Fibroblast of villous mesenchyme (primary cell): ENCODE measurements at places on chromosomes 6 and 20.

DNA sequence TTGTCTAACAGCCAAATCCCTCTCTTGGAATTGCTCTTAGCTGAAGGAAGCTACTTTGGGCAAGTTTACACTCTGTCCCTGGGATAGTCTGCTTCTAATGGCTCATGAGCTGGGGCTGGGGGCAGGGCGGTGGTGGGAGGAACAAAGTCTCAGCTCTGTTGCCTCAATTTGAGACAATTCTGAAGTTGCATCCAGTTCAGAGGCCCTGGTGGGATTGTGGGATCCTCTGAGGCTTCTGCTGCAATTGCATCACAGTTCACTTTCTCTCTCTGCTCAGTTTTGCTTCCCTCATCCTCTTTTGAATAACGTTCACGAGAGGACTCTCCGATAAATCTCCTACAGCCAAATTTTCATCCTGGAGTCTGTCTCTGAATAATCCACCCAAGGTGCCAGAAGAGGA is 440.6 kb upstream of the SLC35B3 start:
- DNase-seq, result no peak

GRCh38 chr6:15593798-15594197 is 69.0 kb downstream of the DTNBP1 start:
- DNase-seq, result peak; percentile 41

GRCh38 chr6:31701666-31702404 is 1.3 kb downstream of the ABHD16A start:
- peak; percentile 68 for DNase-seq

DNA sequence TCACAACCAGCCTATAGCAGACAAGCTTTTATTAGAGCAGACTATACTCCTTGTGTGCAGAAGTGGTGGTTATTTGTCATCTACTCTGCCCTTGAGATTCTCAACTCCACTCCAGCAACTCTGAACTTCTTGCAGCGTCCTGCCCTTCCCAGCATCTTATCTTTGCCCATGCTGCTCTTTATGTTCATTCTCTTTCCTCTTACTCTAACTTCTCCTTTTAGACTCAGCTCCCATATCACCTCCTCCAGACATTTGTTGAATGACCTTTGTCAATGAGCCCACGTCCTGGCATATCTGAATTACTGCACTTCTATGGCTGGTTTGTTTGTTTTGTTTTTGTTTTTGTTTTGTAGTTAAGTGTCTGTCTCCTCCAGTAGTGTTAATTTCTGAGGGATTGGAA is 81.2 kb downstream of the KCNQ5 start:
- no peak for DNase-seq

DNA sequence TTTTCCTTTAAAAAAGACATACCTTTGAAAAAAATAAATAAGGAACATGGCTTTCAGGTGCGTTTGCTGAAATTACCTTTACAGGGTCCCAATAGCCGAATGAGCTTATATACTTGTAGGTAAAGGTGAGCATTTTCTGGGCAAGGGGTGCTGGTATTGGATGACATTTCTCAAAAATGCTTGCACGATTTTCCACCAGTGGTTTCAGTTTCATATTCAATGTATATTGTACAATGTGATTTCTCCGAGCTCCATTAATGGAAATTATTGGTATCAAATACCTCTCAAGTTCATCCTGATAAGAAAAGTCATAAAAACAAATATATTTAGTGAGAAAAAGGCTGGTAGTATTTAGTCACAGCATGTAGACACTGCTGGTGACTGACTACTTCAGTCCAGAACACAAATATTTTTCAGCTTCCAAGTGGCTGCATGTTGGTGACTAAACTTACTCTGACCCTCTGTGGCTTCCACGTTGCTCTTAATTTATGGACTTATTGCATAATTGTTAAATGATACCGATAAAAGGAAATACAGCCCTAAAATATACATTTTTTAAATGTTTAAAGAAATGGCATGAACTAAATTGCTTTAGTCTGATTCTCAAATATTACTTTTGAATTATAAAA is 32.9 kb upstream of the ZBTB24 start:
- DNase-seq, result no peak

GRCh38 chr6:118709859-118710350 is 58.5 kb upstream of the CEP85L start:
- DNase-seq, result no peak

- no peak for DNase-seq
Observed at GRCh38 chr6:83199173-83199862, 6.2 kb downstream of the RWDD2A start.

- DNase-seq, result no peak
Observed at GRCh38 chr20:57712851-57713504, 3.2 kb upstream of the PMEPA1 start.

DNA sequence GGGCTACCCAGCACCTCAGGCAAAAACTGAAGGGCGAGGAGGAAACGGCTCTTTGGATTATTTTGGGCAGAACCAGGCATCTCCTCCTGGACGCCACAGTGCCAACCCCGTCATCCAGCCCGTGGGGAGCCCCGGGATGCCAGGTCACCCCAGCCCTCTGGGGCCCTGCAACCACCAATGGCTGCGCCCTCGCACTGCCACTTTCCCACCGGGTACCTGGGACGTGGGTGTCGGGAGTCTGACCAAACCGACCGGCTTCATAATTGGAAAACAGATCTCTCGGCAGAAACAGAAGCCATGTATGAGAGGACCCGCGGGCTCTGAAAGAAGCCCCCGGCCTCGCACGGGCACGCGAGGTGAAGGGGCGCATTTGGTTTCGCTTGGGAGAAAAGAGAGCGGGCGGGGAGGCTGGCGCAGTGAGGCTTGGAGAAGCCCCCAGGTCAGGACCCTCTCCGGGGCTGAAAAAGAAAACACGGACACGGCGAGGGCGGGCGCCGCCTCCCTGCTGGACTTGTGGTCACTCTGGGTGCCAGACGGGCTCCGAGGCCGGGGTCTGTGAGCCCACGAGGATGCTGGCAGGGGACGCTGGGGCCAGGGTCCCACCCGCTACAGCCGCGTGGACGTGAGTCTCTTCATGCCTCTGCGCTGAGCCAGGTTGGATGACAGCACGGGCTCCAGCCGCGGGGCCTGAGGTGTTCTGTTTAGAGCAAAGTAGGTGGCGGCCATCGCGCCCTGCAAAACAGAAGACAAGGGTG is 29.6 kb upstream of the MPC1 start:
- no peak for DNase-seq

- peak; percentile 41 for DNase-seq
Observed at GRCh38 chr6:76885861-76886301, 577.4 kb downstream of the HTR1B start.

DNA sequence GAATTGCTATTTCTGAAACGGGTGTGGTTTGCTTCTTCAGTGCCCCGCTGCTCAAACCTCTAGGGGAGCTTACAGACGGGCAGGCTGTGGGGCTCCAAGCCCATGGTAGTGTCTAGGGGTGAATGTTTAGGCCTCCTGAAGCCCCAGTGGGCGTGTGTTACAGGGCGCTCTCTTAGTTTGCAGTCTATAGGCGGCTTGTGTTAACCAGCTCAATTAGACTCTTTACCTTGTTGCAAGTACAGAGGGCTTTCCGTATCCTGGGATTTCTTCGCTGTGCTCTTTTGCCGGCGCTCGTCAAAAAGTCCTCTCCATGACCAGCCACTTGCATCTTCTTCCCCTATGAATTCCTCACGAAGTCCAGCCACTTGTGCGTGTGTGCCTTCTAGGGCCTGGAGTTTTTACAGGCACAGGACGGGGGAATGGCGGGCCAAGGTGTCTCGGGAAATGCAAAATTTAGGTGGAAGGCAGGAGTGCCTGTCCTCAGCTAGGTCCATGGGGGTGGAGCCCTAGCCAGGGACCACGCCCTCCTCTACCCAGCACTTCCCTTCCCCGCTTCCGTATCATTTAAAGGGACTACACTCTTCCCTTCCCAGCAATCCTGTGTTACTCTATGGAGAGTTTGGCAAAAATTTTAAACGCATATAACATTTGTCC is 94.5 kb downstream of the HTR1B start:
- DNase-seq, result peak; percentile 36

DNA sequence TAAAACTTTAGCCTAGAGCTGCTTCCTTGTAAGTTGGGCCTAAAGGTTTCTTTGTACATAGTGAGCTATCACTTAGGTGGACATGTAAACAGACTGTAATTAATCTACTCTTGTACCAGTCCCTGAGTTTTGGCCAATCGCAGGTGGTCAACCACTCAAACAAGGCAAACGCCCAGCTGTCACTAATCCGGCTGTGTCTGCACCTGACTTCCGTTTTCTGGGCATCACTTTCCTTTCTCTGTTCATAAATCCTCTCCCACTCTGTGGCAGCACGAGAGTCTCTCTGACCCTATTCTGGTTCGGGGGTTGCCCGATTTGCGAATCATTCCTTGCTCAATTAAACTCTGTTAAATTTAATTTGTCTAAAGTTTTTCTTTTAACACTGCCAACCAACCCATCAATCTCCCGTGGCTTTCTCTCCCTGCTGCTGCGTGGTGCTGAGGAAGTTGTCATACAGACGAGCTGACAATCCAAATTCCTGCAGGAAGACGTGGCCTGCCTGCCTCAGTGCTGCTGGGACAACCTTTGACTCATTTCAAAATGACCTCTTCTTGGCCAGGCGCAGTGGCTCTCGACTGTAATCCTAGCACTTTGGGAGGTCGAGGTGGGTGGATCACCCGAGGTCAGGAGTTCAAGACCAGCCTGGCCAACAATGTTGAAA is 206.3 kb downstream of the QKI start:
- no peak for DNase-seq

GRCh38 chr20:366041-366718 is 14.4 kb upstream of the TRIB3 start:
- no peak for DNase-seq

GRCh38 chr6:118249680-118250079 is 298.4 kb upstream of the PLN start:
- no peak for DNase-seq

- peak; percentile 83 for DNase-seq
Observed at GRCh38 chr6:44456070-44456965, 68.8 kb downstream of the CDC5L start.

- DNase-seq, result no peak
Observed at GRCh38 chr20:58112017-58112781, 116.3 kb downstream of the ANKRD60 start.

DNA sequence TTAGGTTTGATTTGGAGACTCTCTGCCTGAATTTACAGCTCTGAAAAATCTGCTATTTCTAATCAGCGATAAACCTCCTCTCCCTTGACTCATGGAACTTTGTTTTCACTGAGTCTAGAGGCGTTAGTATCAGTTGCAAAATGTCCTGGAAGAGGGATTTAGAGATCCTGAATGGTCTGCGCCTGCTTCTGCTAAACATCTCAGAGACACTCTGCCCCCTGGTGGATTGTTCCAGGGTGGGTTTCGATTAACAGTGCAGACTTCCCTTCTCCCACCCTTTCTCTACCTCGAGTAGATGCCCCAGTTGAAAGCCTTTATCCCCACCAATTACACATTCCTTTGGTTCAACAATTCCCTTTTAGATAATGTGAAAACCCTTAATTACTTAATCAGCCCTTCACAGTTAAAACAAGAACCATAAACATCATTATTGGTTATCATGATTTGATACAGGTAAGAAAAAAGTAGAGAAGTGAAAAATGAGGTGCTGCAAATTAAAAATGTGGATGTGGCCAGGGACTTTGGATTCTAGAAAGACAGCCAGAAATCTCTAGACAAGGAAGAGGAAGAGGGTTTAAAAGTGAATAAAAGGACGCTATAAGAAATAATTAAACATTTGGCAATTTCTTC is 5.5 kb downstream of the HTR1B start:
- peak; percentile 98 for DNase-seq

DNA sequence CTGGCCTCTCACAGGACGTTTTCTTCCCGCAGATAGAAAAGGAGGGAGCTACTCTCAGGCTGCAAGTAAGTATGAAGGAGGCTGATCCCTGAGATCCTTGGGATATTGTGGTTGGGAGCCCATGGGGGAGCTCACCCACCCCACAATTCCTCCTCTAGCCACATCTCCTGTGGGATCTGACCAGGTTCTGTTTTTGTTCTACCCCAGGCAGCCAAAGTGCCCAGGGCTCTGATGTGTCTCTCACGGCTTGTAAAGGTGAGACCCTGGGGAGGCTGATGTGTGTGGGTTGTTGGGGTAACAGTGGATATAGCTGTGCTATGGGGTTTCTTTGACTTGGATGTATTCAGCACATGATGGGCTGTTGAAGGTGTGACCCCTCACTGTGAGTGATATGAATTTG is 52.0 kb upstream of the POLR1H start:
- no peak for DNase-seq

DNA sequence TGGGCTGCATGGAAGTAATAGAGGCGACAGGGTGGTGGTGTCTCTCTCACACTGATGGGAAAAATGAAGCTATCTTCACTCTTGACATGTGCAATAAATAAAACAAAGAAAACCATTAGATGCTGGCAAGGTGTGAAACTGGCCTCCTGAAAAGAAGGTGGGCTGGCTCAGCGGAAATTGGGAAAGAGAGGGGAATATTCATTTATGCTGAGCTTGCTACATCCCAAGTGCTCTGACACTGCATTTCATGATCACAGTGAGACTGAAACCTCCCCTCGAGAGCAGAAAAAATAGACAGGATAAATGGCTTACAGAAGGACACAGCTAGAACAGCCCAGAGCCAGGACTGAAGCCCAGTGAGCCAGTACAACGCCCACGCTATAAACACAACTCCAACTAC is 112.1 kb upstream of the SMLR1 start:
- DNase-seq, result no peak

DNA sequence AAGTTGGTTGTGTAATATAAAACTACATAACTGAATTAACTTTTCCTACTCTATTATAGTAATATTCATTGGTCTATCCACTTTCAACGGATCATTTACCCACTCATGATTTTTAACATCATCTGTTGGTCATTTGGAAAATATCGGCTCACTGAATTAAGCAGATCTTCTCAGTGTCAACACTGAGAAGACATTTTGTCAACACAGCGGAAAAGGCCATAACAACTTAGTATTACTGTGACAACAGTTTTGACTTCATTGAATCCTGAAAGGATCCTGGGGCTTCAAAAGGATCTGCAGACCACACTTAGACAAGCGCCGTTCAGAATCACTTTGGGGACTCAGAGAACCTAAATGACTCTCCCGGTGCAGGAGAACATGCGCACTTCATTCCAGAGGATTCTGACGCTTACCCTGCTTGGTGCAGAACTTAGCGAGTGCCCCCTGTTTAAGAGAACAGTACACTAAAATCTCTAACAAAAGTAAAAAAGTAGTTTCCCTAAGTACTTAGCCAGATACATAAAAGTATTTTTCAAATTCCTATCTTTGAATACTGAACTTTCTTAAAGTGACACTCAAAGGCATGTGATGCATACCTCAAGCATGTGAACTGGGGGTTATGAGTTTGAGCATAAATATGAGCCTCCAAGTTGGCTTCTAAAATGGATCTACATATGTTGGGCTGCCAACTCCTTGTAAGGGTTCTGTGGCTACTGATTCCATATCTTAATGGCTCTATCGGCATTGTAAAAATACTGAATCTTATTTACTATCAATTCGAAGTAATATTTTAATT is 4.0 kb downstream of the ZBTB2 start:
- DNase-seq, result peak; percentile 41

GRCh38 chr6:25279748-25280343 is 672 bp downstream of the CARMIL1 start:
- no peak for DNase-seq

DNA sequence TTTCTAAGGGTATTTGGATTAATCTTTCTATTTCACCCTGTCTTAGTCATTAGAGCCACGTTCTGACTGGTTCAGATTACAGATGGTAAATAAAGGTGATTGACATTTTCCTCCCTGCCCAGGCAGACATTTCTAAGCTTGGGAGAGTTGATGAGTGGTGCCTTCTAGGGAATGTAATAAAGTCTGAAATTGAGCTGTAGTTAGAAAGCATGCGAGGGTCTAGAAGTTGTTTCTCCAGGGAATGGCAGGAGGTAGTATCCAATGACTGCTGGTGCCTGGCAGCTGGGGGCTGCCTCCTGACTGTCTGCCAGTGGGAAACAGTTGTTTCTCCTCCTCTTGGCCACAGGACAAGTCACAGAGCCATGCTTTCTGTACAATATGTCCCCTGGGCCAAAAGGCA is 14.6 kb downstream of the EDN3 start:
- no peak for DNase-seq
